Femur (tissue), 1 donor: ENCODE measurements at places on chromosomes 3 and 15.

GRCh38 chr3:49607105-49607591 lies 52.9 kb downstream of the BSN start:
- DNase-seq: peak; percentile 36

GRCh38 chr3:109338322-109338721 lies 976 bp upstream of the DPPA4 start:
- no peak for DNase-seq

DNA sequence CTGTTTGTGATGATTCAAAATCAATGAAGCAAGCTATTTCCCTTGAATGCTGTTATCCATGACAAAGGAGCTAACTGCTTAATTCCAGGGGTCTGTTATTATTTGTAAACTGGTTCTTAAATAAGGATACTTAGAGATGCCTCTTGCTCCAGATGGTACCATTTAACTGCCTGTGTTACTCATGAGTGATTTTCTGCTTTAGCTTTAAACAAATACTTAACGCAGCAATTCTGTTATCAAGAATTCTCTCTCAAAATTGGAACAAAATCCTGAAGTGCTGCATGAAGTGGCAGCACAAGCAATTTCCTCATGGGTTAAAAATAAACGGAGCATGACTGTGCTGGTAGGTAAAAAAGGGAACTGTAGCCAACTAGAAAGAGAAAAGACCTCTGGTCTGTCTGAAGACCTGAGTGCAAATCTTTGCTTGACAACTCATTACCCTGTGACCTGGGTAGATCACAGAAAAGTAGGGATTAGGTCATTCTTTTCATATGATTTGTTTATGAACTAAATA lies 62.5 kb upstream of the GBE1 start:
- DNase-seq: no peak

DNA sequence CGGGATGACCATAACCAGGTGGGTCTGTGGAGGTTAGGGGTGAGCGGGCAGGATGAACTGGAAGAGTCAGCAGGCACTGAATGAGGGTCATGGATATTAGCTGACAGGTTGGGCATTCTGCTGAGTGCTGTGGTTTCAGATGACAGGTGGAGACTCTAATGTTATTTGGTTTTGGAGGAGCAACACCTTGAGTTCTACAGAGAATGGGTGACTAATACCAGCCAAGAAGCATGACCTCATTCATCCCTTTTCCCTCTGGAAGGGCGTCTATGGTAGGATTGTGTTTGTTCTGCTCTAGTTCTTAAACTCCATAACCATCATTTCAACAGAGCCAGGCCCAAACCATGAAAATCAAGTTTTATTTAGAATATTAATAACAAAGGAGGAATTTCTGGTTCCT lies 550.7 kb upstream of the LMCD1 start:
- DNase-seq: no peak

DNA sequence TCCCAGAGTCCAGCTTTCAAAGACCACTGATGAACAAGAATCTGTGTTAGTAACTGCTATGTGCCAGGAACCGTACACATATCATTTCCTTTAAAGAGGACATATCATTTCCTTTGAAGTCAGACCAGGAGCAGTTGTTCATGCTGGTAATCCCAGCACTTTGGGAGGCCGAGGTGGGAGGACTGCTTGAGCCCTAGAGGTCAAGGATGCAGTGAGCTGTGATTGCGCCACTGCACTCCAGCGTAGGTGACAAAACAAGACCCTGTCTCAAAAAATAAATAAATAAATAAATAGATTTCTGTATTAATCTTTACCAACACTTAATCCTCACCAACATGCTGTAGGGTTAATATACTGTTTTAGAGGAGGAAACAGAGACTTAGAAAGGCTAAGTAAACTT lies 23.9 kb upstream of the CDV3 start:
- DNase-seq: no peak

DNA sequence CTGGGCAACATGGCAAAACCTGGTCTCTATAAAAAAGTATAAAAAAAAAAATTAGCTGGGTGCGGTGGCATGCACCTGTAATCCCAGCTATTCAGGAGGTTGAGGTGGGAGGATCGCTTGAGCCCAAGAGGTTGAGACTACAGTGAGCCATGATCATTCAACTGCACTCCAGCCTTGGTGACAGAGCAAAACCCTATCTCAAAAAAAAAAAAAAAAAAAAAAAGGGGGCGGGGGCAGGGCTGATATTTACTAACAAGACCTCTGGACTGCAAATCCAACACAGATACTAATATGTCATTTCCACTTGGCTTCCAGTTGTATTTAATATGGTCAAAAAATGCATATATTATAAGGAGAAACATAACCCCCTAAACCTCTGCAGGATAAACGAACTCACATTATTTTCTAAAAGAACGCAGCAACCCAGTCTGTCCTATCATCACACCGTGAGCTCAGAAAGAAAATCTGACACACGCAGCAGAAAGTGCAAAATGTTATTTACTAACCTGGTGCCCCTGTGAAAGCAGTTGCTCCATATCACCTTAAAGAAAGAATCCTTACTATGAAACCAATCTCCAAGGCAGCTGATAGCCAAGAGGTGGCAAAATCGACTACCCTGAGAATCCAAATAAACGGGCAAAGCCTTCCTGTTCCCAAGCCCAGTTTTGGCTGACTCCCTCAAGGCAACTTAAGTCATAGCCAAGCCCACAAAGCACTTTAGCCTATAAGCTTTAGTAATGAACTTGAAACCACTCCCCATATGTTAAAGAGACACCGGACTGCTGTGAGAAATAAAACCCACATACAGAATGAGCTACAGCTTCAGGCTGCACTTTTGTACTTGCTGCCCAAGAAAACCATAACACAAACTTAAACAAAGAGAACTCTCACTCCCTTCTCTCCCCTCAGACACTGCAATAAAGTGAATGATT lies 39.3 kb downstream of the PLD1 start:
- peak; percentile 78 for DNase-seq

DNA sequence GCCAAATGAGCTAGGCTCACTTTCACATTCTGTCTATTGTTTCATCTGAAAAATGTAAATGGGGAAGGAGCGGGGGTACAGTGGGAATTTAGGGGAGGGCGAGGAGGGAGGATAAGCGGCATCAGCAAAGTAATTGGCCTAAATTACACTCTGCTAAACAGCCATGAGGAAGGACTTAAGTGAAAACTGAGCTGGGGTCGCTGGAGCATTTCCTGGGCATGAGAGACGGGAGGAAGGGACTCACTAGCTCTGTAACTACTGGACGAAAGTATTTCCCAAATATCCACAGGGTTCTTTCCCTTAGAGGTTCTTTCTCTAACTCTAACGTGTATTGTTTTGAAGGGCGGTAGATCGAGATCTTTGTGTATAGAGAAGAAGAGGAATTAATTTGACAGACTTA lies 418.0 kb downstream of the SOX2 start:
- DNase-seq: no peak

DNA sequence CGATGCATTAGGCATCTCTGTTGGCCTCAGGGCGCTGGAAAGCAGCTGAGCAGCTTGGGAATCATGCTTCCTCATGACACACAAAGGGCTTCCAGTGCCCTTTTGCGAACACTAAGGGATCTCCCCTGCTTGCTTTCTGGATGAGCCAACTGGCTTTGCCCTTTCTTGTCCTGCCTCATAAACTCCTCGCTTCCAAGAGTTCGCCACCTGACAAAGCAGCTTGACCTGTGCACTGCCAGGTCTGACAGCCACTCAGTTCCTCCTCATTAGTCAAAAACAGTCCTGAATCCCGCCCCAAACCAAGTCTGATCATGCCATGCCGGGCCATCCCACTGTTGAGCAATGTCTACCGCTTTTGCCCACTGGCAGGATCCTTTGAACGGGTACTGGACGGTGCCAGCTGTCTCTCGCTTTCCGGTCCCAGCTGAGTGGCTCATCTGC lies 265.4 kb upstream of the LYSMD4 start:
- DNase-seq: no peak

GRCh38 chr15:38440353-38441129 lies 13.4 kb upstream of the FAM98B start:
- peak; percentile 44 for DNase-seq

GRCh38 chr3:30353711-30354467 lies 252.5 kb upstream of the TGFBR2 start:
- DNase-seq: no peak

DNA sequence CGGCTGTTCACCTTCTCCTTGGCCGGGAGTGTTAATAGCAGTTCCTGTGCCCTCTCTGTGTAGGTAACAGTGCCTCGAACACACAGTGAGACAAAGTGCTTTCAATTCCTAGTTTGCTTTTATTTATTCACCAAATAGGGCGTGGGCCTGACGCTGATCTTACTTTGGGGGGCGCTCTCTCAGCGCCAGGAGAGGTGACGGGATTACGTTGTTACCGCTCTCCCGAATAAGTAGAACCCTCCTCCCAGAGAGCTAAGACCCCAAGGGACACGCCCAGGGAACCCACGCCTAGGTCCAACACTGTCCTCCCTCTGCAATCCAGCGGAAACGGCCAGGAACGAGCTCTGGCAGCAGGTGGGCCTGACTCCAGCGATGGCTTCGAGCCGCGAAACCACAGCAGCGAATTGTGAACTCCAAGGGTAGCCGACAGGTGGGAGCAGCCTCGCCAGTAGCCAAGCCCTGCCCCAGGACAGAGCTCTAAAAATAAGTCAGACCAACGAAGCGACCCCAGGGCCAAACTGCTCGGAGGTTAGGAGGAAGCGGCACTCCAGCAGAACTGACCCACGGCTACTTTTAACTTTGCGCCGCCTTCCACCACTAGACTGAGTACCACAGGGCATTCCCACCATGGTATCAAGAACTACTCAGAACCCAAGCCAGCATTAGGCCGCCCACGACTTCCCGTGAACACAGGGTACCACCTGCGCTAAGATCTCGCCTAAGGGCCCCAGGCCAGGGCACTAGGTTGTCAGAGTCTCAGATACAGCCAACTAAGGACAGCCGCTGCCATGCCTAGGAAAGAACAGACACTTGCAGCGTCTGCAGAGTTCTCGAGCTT lies 1.6 kb upstream of the SIN3A start:
- peak; percentile 78 for DNase-seq

- DNase-seq: no peak
Measured at GRCh38 chr3:120502116-120502515, 51.3 kb upstream of the FSTL1 start.

GRCh38 chr3:120451806-120452205 lies 1.0 kb upstream of the FSTL1 start:
- DNase-seq: no peak

DNA sequence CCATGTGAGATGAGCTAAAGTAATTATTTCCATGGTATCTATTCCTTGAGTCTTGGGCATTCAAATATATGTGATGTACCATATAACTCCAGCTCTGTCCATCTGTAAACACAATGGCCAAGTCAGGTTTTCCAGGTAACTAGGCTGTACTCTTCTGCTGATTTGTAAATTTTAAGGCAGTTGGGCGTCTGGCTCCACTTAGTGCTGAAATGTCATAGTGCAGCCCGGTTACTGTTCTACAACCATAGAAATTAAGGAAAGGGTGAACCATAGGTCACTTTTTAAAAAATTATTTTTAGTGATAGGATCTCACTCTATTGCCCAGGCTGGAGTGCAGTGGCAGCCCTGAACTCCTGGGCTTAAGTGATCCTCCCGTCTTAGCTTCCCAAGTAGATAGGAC lies 44.7 kb upstream of the GOLM2 start:
- DNase-seq: no peak

GRCh38 chr15:89155656-89156055 lies 65.7 kb downstream of the RLBP1 start:
- no peak for DNase-seq

GRCh38 chr3:175270198-175270837 lies 411.2 kb downstream of the NAALADL2 start:
- DNase-seq: no peak

GRCh38 chr3:39191111-39191510 lies 1.3 kb downstream of the XIRP1 start:
- DNase-seq: no peak

GRCh38 chr3:60431599-60431958 lies 819.7 kb downstream of the FHIT start:
- no peak for DNase-seq

DNA sequence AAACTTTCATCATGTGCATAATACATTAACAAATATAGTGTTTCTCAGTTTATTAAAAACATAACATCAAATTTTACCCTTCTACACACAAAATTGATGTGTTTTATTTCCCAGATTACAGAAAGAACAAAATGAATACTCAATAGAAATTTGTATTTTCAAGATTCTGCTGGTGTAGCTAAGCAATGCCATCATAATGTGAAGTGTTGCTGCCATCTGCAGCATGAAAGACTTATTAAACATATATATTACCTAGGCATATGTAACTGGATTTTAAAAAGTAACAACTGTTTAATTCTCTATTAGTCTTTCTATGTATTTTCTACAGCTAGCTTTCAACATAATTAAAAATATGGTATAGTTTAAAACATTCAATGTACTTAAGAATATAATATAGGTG lies 27.5 kb downstream of the PLSCR5 start:
- peak; percentile 31 for DNase-seq

- no peak for DNase-seq
Measured at GRCh38 chr3:194866236-194866635, 180.6 kb downstream of the FAM43A start.

- DNase-seq: peak; percentile 60
Measured at GRCh38 chr3:51974277-51974962, 444 bp upstream of the ABHD14A start.

GRCh38 chr3:138036572-138036971 lies 26.6 kb downstream of the CLDN18 start:
- no peak for DNase-seq

GRCh38 chr3:57893156-57893555 lies 115.1 kb upstream of the FLNB start:
- no peak for DNase-seq

DNA sequence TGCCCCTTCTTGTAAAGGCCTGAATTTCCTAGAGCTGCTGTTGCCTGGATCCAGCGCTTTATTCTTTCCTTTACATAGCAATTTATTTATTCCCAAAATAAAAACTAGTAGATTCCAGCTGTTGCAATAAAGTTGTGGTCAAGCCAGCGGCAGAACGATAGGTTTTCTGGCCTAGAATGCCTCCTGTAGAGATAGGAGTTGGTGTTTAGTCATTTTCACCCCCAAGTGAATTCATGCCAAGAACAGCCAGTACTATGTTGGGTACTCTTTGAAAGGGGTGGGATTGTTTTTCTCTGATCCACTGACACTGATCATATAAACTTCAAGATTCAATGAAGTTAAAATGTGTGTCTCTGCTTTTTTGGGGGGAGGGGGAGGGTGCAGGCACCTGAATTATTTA lies 69.7 kb downstream of the KLHL25 start:
- DNase-seq: no peak

- no peak for DNase-seq
Measured at GRCh38 chr15:65305776-65306175, 1.3 kb downstream of the RNU5B-1 start.

- no peak for DNase-seq
Measured at GRCh38 chr3:26246901-26247300, 375.7 kb upstream of the LRRC3B start.
